Spinal cord (tissue), 10 donors: ENCODE measurements at places on chromosomes 13 and 19.

DNA sequence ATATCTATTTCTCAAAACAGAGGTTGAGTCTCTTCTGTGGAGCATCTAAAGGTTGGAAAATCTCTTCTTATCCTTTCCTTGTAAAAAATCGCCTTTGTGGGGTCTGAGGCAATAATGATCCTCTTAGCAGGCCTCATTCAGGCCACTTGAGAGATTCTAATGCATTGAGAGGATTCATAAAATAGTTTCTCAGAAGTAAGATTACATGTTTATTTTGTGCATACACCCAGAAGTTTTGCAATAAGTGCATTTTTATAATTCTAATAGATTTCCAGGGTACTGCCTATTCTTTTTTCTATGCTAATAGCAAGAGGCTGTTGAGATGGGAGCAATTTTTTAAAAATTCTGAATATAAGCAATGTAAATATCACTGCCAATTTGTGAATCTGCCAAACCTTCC is 342.2 kb upstream of the KLF12 start:
- no peak for DNase-seq

- DNase-seq, result peak; percentile 26
Measured at GRCh38 chr13:43572656-43573360, 214.0 kb downstream of the ENOX1 start.

DNA sequence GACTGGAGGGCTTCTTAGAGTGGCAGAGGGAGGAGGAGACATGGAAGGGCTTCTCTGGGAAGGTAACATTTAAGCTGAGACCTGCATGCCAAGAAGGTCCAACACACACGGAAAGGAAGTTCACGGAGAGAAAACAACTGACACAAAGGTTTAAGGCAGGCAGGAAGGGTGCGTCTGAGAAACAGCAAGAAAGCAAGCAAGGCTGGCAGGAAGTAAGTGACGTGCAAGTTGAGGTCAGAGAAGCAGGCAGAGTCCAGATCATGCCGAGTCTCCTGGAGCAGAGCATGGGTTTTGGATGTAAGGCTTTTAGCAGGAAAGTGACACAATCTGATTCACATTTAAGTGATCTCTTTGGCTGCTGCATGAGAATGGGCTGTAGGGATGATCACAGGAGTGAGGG is 60.5 kb downstream of the ATP7B start:
- no peak for DNase-seq

GRCh38 chr19:17680230-17680722 is 7.9 kb downstream of the UNC13A start:
- no peak for DNase-seq

DNA sequence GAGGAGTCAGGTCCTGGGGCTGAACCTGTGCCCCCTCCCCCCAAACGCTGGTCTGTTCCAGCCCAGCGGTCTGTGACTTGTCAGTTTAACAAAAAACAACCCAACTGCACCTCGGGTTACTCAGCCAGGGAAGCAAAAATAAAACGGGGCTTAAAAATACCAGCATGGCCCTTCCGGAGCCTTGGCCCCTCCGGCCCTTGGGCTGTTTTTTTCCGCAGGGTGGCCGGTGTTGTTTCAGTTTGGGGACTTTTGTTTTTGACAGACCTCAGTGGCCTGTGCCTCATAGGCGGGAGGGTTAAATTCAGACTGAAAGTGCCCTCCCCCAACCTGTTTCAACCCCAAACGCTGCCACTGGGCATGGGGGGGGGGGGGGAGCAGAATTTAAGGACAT is 4.0 kb downstream of the TCF3 start:
- DNase-seq, result no peak

DNA sequence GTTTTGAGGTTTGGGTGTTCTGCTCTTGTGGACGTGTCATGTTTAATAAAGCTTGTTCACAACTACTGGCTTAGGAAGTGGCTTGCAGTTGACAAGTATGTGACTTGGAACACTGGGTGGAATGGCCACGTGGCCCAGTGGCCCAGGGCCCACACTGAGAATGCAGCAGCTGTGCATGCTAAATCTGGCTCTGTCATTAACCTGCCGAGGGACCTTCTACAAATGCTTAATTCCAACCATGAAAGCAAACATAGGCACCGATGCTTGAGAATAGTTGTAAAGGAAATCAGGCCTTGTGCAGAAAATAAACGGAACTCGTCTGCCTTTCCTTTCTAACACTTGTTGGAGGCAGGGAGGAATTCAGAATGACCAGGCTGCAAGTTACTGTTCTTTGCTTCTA is 11.6 kb upstream of the CLDN10 start:
- peak; percentile 55 for DNase-seq

GRCh38 chr19:39709026-39709872 is 5.0 kb downstream of the LGALS14 start:
- no peak for DNase-seq

DNA sequence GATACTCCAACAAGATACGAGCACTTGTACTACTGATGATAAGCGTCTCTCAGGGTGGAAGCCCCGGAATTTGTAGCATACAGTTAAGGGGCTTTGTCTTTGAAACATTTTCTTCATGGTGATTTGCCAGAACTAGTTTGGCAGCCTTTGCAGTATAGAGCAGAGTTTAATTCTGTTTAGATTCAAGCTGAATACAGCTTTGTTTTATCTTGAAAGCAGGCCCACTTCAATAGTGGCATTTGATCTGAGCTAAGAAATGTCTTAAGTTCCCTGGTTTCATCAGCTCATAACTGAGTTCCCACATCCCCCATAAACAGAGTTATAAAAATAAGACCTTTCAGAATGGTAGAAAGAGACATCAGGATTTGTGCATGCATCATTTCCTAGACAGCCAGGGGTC is 125.9 kb downstream of the MIPEP start:
- peak; percentile 48 for DNase-seq

- DNase-seq, result no peak
Measured at GRCh38 chr13:89465366-89465765, 1794.2 kb downstream of the SLITRK5 start.

GRCh38 chr19:52170304-52170703 is 1.1 kb downstream of the ZNF836 start:
- DNase-seq, result no peak

- no peak for DNase-seq
Measured at GRCh38 chr13:72194523-72194922, 327.5 kb upstream of the DACH1 start.

DNA sequence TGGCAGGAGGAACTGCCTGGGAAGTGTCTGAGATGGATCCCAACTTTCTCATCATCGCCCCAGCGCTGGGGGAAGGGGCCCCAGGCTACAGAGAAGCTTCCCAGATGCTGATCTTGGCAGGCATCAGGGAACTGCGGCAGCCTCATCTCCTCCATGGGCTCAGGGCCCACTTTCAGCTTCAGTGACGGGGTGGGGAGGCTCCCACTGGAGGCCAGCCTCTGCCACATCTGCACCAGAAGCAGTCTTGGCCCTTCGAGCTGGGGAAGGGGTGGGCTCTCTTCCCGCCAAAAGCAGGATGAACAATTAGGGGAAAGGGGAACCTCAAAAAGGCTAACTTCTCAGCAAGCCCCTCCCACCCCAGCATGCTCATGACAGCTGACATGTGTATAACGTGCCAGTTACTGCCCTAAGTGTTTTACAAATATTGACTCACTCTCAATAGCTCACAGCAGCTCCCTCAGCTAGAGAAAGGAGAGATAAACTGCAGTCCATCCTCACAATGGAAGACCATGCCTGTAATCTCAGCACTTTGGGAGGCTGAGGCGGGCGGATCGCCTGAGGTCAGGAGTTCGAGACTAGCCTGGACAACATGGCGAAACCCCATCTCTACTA is 7.1 kb upstream of the S1PR2 start:
- DNase-seq, result no peak

DNA sequence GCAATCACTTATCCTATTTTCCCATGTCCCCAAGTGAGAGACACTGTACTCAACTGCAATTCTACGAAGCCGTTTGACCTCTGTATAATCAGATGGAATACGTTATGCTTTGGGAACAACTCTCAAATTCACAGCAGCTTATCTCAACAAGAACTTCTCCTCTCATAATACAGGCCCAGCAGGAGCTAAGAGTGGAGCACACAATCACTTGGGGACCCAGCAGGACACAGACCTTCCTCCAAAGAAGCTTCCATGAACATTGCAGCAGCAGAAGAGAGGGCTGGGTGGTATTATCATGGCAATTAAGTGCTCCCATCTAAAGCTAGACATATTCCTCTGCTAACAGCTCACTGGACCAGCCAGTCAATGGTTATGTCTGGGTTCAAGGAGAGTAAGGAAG is 428.3 kb upstream of the MIR17HG start:
- DNase-seq, result no peak

DNA sequence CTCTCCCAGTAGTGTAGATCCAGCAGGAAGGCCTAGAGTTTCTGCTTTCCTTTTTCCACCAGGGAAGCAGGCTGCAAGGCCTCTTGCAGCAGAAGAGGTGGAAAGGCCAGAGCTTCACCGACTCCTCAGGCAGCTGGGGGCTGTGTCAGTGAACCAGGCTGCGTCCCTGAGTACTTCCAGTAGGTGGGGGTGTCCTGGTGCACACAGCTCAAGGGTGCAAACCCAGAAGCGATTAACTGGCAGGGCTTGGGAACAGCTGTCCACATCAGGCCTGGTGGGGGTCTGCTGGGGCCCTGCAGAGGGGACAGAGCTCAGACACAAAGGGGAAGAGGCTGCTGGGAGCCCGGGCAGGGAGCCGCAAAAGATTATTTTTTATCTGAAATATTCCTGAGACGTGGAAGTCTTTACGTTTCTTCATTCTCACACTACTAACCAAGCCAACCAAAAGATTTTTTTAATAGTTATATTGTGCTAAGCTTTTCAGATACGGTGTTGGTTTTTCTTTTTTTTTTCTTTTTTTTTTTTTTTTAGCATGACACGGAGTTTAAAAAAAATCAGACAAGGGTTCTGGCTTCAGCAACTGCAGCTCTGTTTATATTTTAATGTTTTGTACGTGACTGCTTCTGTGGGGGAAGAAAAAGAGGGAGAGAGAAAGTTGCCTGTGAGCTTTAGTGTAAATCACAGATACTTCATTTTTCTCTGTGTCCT is 11.0 kb downstream of the TSHZ3 start:
- DNase-seq, result no peak

DNA sequence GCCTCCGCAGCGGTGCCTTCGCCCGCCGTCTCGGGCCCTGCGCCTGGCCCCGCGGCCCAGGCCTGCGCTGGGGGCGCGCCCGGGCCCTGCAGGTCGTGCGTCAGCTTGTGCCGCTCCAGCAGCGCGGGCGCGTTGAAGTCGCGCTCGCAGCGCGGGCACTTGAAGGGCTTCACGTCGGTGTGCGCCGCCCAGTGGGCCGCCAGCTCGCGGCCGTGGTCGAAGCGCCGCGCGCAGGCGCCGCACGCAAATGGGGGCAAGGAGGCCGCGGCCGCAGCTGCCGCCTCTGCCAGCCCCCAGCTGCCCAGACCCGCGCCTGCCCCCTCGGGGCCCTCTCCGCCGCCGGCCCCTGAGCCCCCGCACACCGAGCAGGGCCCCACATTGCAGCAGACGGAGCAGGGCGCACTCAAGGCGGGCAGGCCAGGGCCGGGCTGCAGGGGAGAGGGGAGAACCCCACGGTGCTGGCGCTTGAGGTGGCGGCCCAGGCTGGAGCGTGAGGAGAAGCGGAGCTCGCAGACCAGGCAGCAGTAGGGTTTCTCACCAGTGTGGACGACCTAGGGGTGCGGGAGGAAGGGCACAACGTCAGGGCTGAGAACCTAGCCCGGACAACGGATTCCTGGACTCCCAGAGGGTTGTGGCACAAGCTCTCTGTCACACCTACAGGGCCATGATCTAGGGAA is 6.1 kb downstream of the FIZ1 start:
- no peak for DNase-seq

DNA sequence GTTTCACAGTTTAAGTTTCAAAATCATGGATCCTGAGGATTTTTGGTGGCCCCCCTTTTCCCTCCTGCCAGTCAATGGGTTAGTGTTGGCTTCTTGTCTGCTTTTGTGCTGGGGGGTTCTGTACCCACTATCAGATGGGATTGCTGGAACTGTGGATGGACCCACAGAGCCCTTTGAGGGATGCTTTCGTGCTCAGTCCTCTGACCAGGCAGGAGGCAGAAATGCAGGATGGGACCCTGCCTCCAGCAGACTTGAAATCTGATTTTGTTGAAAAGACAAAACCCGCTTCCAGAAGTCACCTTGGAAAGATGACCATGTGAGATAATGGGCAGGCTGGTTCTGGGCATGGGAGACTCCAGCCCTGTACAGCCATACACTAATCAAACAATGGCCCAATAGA is 408.9 kb downstream of the ZNF536 start:
- DNase-seq, result no peak

GRCh38 chr19:6801485-6802086 is 29.1 kb downstream of the VAV1 start:
- DNase-seq, result peak; percentile 4

GRCh38 chr19:2653218-2653617 is 49.3 kb downstream of the GNG7 start:
- no peak for DNase-seq

- DNase-seq, result no peak
Measured at GRCh38 chr19:47750752-47751151, 5.4 kb downstream of the NOP53 start.

DNA sequence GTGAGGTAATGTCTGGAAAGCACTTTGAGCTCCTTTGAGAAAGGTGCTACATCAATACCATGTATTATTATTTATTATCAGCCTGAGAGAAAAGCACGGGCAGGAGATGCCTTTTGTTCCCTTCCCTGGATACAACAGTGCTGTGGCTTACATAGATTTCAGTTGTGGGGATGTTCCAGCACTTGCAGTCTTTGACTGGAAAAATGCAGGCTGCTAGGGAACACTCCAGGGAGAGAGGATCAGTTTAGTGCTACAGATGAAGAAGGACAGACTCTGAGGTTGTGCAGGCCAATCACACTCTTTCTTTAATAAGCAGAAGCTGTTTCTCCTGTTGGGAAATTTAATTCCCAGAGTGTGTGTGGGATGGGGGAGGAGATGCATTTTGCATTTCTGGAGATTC is 94.5 kb upstream of the OBI1 start:
- no peak for DNase-seq

DNA sequence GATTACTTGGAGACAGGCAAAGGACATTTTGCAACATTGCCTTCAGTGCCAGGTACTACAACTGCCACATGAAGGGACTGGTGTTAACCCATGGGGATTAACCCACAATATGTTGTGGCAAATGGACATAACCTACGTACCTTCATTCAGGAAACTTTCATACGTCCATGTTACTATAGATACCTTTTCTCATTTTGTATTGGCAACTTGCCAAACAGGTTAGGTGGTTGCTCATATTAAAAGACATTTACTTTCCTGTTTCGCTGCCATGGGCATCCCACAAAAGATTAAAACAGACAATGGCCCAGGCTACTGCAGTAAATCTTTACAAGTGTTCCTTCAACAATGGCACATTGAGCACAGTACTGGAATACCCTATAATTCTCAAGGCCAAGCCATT is 925.3 kb downstream of the SLITRK6 start:
- DNase-seq, result no peak
